ENCODE measurements at places on chromosomes 2 and 18. TPM values are rescaled to one million over a fixed set of nuclear protein-coding genes. Genes with fewer than 3 reads are reported as not detected.

ALKAL2 gene
- polyA plus RNA-seq: not detected

TEKT4 gene
- polyA plus RNA-seq: not detected

LOXHD1 gene
- polyA plus RNA-seq: 0.61 TPM

FAM228B gene
- 7.5 TPM for polyA plus RNA-seq

ESCO1 gene
- 3.3 TPM for polyA plus RNA-seq

- H3K36me3 ChIP-seq: no peaks in the 10 kb centered on the region
- H3K4me3 ChIP-seq: no peak overlapping the region
- H3K27me3 ChIP-seq: no peaks in the 10 kb centered on the region
- no peaks in the 10 kb centered on the region for H3K4me1 ChIP-seq
- no peak overlapping the region for H3K27ac ChIP-seq
- no peak for DNase-seq
Measured at GRCh38 chr2:183964565-183964964, 633.8 kb upstream of the ZNF804A start.

DNA sequence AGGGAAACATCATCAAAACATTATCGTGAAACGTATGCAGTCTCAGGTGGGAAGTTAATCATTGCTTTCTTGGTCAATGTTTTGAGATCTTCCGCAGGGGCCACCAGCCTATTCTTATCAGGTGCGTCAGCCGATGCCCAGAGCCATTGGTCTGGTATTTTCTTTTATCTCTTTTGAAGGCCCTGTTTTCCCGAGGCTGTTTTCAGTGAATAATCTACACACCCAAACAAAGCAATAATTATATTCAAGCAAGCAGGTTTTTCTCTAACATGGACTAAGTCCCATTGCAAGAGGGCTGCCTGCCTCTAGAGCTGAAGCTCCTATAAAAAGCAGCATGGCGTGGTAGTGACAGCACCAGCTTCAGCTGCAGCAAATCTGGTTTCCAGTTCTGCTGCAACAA lies 430.0 kb upstream of the ID2 start:
- peaks cover 12% of the 10 kb centered on the region for H3K4me1 ChIP-seq
- DNase-seq: no peak
- no peak overlapping the region for H3K27ac ChIP-seq
- no peak overlapping the region for H3K4me3 ChIP-seq

DNA sequence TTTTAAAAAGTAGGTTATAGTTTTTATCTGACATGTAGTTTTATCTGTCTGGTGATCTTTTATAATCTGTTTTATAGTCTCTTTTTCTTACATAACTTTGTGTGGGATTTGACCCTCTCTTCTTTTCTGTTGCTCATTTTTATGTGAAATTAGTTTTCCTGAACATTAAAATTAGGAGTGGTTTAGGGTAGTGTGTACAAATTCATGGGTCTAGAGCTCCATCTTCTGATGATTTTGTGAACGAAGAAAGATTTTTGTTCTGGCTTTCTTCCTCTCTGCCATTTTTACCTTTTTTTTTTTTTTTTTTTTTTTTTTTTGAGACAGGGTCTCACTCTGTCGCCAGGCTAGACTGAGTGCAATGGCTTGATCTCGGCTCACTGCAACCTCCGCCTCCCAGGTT lies 46.6 kb downstream of the SLC30A6 start:
- peaks cover 42% of the 10 kb centered on the region for H3K36me3 ChIP-seq
- H3K4me1 ChIP-seq: no peaks in the 10 kb centered on the region
- DNase-seq: no peak
- no peaks in the 10 kb centered on the region for H3K27me3 ChIP-seq
- H3K4me3 ChIP-seq: no peak overlapping the region

DNA sequence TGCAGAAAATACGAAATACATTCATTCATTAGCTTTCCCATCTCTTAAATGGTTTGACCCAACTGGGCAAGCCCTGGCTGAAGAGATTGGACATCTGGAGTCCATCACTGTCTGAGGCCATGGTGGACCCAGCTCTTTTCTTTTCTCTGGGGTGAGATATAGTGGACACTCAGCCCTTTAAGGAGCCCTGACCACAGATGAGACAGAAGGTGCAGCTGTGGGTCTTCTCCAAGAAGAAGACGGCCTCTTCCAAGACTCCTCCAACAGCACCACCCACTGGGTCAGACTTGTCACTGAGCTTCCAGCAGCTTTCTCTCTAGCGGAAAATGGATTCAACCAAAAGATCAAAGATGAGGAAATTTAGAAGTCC lies 27.2 kb downstream of the TWIST2 start:
- H3K27ac ChIP-seq: no peak overlapping the region
- H3K4me1 ChIP-seq: no peaks in the 10 kb centered on the region
- H3K36me3 ChIP-seq: no peaks in the 10 kb centered on the region

DNA sequence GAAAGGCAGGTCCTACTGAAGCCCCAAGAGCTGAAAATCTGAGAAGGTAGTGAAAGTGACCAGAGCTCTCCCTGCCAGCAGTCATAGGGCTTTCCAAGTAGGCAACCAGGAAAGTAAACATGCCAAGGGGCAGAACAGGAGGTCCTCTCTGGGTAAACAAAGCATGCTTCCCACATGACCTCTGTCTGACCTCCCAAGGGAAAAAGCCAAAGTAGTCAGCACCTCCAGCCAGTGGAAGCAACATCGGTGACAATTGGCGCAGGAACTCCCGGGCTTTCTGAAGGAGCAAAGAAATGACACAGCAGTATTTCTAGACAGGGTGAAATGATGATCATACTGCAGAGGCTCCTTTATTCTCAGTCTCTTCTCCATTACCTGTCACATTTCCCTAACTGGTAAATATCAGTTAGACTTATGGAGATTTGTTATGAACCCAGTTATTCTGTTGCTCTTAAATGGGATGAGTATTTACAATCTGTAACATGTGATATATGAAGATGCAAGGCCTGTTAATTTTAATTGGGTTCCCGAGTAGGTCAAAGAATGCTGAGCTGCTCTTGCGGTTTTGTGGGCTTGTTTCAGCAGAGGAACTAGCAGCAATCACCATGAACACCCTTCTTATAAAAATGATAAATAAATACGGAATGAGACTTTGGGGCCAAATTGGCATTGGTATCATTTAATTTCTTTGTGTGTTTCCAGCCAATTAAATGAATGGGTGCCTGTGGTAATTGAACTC lies 321.0 kb downstream of the RND3 start:
- H3K27me3 ChIP-seq: no peaks in the 10 kb centered on the region
- no peak overlapping the region for H3K4me3 ChIP-seq
- no peak overlapping the region for H3K27ac ChIP-seq
- no peaks in the 10 kb centered on the region for H3K36me3 ChIP-seq
- no peaks in the 10 kb centered on the region for H3K4me1 ChIP-seq
- DNase-seq: no peak

Measured in CD14-positive monocyte (primary cell).